Neural crest cell (in vitro differentiated cells): ENCODE measurements at places on chromosomes 1 and 21.

DNA sequence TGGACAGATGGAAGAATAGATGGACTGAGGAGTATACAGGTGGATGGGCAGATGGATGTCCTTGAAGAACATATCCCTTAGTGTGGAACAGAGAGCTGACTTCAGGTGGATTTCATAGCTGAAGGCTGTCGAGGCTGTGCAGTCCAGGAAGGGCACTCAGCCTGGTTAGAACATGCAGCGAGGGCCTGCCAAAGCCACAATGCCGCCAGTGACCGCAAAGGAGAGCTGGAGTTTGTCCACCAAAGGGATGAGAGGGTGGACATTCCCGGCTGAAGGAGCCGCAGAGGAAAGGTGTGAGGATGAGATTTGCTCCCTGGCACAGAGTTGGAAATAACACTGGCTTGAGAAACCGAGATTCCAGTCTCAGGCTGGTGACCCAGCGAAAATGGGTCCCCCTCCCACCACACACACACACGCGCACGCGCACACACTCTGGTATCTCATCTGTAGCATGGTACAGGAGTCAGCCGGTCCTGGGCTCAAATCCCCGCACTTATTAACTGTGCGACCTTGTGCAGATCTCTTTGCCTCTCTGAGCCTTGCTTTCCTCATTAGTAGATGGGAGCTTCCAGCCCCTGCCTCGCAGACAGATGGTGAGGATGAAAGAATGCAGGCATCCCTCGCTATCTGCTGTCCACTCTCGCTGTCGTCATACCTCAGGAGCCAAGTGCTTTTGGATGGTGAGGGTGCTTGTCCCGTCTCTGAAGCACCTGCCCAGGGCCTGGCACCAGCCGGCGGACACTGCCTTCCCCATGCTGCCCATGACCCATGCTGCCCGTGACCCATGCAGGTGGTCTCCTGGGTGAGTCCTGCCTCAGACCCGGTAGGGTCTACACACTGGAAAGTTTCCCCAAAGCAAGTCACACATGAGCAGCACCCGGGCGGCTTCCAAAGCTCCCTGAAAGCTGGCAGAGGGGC is 26.8 kb upstream of the EFHD2 start:
- DNase-seq, result no peak

- no peak for DNase-seq
Observed at GRCh38 chr1:181499825-181500224, 16.5 kb downstream of the CACNA1E start.

DNA sequence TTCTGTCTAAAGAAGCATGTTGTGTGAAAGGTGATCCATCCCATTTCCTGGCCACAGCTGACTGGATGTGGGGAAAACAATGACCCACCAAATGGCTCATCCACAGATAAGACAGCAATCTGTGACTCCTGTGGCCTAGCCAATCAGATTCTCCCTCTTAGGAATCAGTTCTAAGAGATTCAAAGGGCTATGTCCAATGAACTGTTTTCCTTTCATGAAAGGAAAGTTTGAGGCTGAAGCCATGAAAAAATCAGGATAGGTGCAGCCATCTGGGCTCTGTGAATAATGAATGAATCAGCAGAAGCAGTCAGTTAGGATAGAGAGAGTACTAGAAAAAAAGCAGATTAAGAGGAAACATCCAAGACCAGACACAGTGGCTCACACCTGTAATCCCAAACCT is 164.7 kb downstream of the NRIP1 start:
- no peak for DNase-seq

- no peak for DNase-seq
Observed at GRCh38 chr21:35324372-35325220, 275.5 kb upstream of the RUNX1 start.

DNA sequence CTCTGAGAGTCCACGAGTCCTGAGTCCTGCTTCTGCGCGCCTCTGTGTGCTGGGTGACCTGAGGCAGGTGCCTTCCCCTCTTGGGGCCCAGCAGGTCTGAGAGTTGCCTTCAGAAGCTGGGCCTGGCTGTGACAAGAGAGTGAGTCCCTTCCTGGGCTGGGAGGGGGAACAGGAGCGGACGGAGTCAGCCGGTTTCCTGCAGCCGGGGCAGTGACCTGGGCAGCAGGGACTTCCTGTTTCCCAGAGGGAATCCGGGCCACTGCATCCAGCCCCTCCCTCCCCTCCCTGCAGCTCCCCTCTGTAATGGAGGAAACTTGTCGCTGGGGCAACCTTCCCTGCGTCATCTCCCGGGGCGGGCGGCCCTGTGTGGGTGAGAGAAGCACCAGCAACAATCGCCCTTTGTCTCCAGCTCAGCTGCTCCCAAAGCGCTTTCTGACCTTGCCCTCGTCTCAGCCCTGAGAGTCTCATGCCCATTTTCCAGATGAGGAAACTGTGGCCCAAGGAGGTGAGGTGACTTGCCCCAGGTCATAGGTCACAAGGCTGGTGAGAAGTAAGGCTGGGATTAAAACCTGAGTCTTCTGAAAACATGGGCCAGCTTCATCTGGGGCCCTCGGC is 61.1 kb downstream of the SDC3 start:
- peak; percentile 81 for DNase-seq

DNA sequence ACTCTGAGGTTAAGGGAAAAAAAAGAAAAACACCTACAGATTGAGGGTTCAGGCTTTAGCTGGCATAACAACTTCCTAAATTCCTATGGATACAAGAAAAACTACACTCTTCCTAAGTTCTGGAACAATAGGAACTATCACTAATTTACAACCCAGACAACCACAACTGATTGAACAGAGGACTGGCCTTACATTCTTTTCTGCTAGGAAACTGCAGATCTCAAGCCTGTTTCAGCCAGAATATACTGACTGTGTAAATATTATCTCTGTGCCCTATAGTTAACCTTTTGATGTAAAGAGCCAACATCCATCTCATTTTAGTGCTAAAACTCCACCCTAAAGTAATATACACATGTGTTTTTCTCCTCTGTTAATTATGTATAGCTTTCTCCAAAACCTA is 1186.5 kb upstream of the TMPRSS15 start:
- DNase-seq, result no peak

GRCh38 chr1:208154040-208154439 is 90.1 kb downstream of the PLXNA2 start:
- no peak for DNase-seq

DNA sequence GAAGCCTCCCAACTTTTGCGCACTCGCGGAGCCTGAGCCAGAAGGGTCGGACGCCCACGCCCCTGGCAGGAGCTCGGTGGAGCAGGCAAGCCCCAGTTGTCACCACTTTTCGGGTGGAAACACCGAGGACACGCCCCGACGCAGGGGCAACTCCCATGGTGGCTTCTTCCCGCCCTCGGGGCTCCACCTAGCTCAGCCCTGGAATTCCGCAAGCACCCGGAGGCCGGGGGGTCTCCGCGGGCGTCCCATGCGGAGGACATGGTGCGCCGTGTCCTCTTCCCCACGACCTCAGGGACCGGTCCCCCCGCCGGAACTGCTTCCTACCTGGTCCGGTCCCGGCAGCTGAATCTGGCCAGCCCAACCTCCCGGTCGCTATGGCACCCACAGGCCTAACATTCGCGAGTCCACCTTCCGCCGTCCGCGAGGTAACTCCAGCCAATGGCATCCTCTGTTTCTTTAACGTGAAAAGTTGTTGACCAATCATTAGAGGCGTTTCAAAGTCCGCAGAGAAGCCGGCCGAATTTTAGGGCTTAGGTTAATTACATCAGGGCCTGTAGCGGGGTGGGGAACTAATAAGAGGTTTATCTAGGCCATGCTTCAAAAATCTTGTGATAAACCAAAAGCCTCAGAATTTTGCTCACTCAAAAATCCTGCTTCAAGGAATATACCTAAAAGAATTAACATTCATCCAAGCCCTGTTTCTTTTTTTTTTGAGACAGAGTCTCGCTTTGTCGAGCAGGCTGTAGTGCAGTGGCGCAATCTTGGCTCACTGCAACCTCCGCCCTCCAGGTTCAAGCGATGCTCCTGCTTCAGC is at the start of gene STPG1:
Gene STPG1 (minus strand): TSS at position 433 of the 814 bp plus-strand sequence. CDS start 12,394 bp downstream, outside the sequence.
- DNase-seq, result peak; percentile 73

DNA sequence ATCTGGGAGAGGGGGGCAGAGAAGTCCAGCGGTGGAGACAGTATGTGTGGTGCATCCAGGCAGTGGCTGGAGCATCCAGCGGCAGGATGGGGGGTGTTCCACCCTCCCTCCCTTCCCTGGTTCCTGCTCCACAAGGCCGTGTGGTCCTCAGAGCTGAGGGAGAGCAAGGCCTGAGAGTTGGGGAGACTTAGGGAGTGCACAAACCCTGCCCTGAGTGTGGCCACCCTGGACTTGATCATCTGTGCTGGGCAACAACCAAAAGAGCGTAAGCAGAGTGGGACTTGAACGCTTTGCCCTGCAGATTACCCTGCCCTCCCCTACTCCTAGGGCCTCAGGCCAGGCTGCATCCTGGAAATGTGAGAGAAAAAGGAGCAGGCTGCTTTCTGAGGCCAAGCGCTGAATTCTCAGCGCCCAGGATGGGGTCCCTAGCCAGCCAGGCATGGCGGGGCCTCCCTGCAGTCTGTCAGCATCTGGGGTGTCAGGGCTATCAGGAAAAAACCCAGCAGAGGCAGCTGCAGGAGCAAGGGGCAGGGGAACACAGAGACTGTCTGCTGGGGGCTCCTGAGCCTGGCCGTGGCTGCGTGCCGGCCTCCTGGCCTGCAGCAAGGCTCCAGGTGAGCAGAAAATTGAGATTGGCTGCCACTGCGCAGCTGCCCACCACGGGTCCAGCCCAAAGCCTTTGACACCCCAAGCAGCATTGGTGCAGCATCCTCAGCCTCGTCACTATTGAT is 266.2 kb downstream of the NPHP4 start:
- no peak for DNase-seq

DNA sequence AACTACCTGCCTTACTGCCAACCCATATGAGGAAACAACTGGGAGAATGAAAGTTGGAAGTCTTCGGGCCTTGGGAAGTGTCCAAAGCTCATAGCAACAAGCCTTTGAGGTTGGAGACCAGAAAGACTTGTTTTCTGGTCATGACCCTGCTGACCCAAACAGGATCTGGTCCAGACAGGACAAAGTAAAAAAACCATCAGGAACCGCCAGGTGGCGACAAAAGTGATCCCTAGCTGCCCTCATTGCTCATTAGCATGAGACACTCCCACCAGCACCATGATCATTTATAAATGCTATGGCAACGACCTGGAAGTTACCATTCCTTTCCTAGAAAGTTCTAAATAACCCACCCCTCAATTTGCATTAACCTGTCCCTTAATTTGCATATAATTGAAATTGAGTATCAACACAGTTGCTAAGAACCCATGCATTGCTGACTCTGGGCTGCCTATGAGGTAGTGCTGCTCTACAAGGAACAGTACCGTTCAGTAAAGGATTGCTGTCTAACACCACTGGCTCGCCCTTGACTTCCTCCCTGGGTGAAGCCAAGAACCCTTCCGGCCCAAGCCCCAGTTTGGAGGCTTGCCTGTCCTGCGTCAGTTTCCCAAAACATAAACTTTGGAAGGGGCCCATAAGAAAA is 89.0 kb downstream of the URB2 start:
- no peak for DNase-seq

DNA sequence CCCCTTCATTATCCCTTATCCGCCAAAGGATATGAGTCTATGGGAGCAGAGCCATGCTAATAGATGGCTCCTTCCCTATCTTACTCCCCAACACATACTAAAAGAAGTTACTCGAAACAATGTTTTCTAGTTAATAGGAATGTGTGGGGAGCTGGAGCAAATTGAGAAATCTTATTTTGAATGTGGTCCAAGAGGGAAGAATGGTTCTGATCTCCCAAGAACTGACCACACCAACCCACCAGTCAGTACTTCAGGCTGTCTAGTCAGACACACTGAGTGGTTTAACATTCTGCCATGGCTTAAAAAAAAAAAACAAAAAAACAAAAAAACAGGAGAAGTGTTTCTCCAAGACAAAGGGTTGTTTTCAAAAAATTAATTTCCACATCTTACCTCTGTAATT is 31.5 kb upstream of the DNASE2B start:
- DNase-seq, result no peak

- no peak for DNase-seq
Observed at GRCh38 chr1:204802401-204803175, 68.1 kb upstream of the NFASC start.

DNA sequence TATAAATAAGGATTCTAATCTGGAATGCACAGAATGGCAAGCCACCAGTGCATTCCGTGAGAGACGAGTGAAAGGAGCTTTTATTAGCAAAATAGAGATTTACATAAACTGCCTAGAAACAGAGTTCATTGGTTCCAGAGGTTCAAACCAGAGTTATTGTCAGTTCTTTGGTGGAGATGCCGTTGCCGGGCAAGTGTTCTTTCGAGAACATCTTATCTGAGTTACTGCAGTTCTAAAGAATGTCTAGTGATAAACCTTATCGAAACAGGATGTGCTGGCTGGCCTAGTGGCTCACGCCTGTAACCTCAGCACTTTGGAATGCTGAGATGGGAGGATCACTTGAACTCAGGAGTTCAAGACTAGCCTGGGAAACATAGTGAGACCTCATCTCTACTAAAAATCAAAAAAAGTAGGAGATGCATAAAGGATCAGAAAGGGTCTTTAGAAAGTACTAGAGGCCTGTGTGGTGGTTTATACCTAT is 19.9 kb upstream of the EVI5 start:
- DNase-seq, result peak; percentile 3

DNA sequence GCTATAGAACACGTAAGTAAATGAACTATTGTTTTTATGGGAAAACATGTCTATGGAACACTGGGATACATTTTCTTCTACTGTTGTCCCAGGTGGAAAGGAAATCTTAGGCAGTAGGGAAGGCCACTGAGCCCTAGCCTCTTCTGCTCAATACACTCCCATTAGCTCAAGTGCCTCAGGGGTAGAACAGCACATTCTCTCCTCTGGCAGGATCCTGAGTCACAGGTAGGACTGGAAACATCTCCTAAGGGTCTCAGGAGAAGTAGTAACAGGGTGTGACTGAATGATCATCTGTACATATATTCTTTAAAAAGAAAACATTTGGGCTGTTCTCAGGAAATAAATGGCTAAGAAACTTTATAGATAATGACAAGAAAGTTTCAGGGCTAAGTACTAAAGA is 175.6 kb upstream of the ESRRG start:
- DNase-seq, result no peak

- DNase-seq, result peak; percentile 67
Observed at GRCh38 chr1:32892368-32893197, 6.3 kb downstream of the HPCA start.

GRCh38 chr21:14862794-14863720 is 201.7 kb downstream of the NRIP1 start:
- DNase-seq, result no peak

- no peak for DNase-seq
Observed at GRCh38 chr1:16130827-16131226, 25.0 kb downstream of the EPHA2 start.

DNA sequence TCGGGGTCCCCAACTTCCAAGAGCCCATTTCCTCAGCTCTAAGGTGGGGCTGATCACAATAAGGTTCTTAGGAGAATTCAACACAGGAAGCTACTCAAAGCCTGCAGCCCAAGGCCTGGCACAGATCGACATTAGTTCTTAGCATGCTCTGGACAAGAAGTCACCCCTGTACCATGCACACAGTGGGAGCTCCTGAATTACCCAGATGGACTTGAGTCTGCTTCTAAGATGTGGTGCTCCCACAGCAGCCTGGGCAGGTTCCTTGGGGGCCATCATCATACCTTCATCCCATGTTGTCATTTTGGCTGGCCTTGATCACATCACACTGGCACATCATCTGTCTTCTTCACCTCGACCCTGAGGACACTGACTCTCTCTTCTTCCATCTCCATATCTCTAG is 153.3 kb upstream of the VAMP3 start:
- no peak for DNase-seq

- DNase-seq, result no peak
Observed at GRCh38 chr1:187626056-187626455, 797.3 kb downstream of the PLA2G4A start.
